Activated CD4-positive, alpha-beta memory T cell treated with anti-CD3 and anti-CD28 coated beads, Interleukin-2, amount 10 ng/mL, durations not matched to agents 7 days and 5 days (primary cell): ENCODE measurements at places on chromosomes 3 and 15. TPM values are rescaled to one million over a fixed set of nuclear protein-coding genes. Genes with fewer than 3 reads are reported as not detected.

The CLDN16 gene
- total RNA-seq: not detected

The FOXB1 gene
- total RNA-seq: 5.2 TPM

The RUVBL1 gene
- 56.3 TPM for total RNA-seq

The STRIT1 gene
- total RNA-seq: not detected

The LMAN1L gene
- 0.48 TPM for total RNA-seq

The SLC28A2 gene
- total RNA-seq: not detected

The SERINC4 gene
- 0.15 TPM for total RNA-seq

The SH3BP5 gene
- 39.0 TPM for total RNA-seq

The DNAH1 gene
- total RNA-seq: 20.7 TPM
